NCI-H2029 treated with DMSO at 0.1 percent for 48 hours (cell line): ENCODE measurements at places on chromosomes 4 and X.
A peak's percentile ranks its signal among the peaks of the same experiment; 100 is the strongest.

DNA sequence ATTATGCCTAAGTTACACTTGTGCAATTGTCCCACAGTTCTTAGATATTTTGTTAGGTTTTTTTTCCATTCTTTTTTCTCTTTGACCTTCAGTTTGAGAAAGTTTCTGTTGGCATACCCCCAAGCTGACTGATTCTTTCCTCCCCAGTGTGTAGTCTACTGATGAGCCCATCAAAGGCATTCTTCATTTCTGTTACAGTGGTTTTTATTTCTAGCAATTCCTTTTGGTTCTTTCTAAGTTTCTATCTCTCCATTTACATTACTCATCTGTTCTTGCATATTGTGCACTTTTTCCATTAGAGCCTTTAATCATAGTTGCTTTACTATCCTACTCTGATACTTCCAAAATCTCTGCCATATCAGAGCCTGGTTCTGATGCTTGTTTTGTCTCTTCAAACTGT lies 31.9 kb downstream of the CASP6 start:
- no peak for DNase-seq

- no peak for DNase-seq
Observed at GRCh38 chrX:6311540-6311939, 82.9 kb upstream of the NLGN4X start.

- no peak for DNase-seq
Observed at GRCh38 chrX:46256875-46257274, 288.3 kb downstream of the ZNF674 start.

DNA sequence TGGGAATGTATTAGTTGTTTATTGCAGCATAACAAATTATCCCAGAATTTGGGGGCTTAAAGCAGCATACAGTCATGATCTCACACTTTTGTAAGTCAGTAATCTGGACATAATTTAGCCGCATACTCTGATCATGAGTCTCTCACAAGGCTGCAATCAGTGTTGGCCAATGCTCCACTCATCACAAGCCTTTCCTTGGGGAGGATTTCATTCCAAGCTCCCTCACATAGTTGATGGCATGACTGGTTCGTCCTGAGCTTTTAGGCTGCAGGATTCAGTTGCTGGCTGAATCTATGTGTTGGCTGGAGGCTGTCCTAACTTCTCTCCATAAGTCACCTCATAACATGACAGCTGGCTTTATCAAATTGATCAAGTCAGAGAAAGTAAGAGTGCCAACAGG lies 1568.6 kb upstream of the PCDH7 start:
- no peak for DNase-seq

DNA sequence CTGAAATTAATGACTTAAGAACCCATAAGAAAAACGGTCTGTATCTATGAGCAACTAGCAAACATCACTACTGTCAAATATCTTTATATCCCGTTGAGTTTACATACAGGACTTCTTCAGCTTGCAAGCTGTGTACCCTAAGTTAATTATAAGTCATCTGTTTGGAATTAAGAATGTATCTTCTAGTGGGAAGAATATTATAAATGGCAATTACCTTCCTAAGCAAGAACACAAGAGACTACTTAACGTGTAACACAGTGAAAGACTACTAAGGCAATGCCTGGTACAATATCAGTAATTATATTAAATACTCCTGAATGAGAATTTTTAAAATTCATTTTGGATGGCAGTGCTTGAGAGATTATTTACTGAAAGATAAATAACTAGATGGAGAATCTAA lies 58.5 kb downstream of the ADGRA3 start:
- DNase-seq = no peak

DNA sequence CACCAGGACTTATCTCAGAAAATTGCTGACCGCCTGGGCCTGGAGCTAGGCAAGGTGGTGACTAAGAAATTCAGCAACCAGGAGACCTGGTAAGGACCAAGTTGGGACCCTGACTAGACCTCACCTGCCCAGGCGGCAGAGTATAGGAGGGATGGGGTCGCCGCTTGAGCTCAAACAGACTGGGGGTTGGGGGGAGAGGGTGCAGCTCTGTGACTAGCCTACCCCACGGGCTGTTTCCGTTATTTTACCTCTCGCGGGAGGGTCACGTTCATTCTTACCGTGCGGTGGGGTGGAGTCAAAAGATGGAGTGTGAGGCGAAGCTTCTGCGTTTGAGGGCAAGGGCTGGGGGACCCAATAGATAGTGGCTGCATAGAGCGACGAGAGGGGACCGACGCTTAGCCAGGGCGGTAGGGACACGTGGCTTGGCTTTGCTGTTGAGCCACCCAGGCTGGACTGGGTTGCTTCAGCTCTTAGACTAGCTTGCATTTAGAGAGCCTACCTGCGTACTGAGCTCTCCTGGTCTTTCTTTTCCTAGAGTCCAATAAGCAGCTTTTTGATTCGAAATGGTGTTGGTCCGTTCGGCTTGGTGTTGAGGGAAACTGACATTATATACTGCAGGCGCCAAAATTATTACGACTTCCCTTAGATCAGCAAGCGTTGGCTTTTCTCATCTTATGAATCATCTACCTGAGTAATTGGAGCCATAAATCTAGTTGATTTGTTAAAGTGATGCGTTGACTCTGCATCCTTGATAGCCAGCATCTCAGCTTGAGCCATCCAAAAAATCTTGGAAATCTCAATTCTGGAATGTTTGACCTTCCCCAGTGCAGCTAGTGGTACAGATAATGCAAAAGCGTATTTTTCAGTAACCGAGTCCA lies 591 bp downstream of the PRPS1 start:
- no peak for DNase-seq

- no peak for DNase-seq
Observed at GRCh38 chrX:9335251-9335650, 129.6 kb upstream of the TBL1X start.

DNA sequence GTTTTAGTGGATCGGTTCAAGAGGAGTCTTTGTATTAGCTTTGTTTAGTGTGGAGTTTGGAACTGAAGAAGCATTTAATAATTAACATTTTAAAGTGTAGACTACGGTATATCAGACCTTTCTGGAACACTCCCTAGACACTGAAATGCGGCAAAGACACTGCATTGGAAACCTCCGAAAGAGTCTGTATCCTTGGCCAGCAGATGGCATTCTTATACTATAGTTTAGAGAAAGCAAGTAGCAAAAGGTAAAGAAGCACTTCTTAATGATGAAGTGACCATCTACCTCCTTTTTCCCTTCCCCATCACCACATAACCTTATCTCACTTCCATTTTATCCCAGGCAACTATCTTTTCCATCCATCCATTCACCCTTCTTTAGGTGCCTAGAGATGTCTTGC lies 7.6 kb downstream of the FABP2 start:
- DNase-seq = no peak

DNA sequence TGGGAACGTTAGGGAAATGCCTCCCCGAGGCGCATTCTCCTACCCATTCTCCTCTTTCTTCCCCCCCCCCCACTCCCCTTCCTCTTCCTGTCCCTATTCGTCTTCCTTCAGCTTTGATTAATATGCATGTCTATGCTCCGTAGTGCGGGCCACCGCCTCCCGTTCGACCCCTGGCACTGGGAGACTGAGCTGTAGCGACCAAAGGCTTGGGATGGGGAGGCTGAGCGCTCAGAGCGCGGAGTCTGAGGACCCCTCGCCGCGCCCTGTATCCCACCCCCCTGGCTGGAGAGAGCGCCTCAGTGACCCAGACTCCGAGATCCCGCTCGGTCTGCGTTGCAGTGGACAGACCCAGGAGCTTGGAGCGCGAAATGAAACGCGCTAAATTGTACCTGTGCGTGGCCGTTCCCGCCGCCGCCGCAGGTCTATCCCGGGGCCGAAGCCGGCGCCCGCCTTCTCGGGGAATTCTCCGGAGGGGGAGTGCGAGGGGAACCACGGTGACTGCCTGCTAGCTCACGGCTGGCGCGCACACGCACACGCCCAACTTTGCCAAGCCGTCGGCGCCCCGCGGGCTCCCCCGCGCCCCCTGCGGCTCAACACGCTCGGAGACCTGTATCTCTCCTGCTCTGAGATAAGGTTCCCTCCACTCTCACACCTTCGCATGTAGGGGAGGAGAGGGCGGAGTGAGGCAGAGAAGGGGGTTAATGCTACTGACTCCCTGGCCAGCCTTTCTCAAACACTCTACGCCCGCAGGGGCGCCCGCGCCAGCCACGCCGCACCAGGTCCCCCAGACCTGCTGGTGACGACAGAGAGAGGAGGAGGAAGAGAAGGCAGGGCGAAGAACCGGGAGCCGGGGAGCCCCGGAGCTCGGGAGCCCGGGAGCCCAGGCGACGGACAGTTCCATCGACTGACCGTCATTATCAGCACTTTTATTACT lies 1.5 kb upstream of the PTCHD1 start:
- DNase-seq = no peak

- DNase-seq = no peak
Observed at GRCh38 chrX:102765217-102765616, 44.7 kb downstream of the GPRASP3 start.

DNA sequence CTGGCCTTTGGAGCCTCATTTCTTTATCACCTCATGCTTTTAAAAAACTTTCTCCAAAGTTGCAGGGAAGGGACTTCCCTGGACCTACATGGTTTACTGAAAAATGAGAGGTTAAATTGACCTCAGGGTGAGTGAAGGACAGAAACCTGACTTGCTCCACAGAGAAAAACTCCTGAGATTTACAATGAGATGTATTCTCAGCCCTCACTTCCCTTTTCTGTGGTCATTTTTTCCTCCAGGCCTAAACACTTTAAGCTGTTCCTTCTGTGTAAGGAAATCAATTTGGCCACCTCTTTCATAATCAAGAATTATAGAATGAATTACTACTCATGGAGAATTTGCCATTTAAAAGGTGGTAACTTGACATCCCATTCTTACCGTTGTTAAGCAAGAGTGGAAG lies 77.9 kb downstream of the HPGD start:
- no peak for DNase-seq

- DNase-seq = no peak
Observed at GRCh38 chr4:89954906-89955695, 60.4 kb downstream of the MMRN1 start.

- peak; percentile 6 for DNase-seq
Observed at GRCh38 chr4:68375667-68376559, 26.0 kb upstream of the YTHDC1 start.

DNA sequence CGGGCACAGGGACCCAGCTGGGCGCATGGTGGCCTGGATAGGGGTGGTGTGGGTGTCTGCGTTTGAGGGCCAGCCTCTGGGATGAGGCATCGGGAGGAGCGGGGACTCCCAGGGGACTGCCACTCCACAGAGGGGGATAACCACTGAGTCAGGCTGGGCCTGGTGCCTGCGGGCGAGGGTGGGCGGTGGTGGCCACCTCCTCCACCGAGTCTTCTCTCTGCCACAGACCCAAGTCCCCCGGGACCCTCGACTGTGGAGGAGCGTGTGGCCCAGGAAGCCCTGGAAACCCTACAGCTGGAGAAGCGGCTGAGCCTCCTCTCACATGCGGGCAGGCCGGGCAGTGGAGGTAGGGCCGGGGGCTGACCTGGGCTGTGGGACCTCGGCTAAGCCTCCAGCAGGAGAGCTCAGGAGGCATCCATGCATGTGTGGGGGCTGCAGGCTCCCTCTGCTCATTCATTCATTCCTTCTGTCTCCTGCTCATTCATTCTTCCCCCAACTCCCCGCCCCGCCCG lies 26.4 kb downstream of the DOK7 start:
- no peak for DNase-seq

GRCh38 chrX:115264009-115264408 lies 25.5 kb upstream of the LUZP4 start:
- no peak for DNase-seq

DNA sequence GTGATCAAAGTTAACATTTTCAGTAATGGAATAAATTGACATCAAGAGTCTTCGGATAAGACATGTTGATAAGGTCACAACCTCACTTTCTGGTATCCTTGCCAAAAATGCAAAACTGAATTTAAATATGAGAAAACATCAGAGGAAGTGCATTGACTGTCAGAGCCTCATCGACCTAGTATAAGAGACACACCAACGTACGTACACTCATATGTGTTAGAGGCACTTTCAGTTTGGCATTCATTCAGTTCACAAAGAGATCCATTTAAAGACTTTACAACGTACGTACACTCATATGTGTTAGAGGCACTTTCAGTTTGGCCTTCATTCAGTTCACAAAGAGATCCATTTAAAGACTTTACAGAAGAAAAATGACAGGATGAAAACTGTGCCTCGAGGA lies 280.3 kb downstream of the INPP4B start:
- DNase-seq = peak; percentile 68

GRCh38 chr4:147090486-147090885 lies 144.8 kb upstream of the TTC29 start:
- no peak for DNase-seq

GRCh38 chr4:1209821-1210220 lies 37.4 kb upstream of the SPON2 start:
- no peak for DNase-seq

DNA sequence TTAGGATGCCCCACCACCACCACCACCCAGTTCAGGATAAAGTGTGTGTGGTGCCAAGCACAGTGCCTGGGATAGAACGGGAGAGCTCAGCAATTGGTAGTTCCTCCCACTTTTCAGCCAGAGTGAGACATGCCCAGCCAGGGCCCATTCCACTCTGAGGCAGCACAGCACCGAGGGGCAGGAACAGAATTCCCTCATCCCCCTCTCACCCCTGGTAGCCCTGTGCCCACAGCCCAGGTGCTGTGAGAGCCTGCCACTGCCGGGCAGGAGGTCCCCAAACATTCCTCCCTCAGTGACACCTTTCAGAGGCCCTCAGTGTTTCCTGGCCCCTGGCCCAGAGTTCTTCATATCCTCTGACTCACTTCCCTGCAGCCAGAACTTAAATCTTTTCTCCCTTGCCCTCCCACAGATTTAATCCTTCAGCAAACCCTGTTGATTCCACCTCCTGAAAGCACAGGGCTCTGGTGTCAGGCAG lies 8.1 kb downstream of the RIPPLY1 start:
- no peak for DNase-seq

GRCh38 chr4:26619784-26620183 lies 35.9 kb downstream of the TBC1D19 start:
- DNase-seq = no peak

DNA sequence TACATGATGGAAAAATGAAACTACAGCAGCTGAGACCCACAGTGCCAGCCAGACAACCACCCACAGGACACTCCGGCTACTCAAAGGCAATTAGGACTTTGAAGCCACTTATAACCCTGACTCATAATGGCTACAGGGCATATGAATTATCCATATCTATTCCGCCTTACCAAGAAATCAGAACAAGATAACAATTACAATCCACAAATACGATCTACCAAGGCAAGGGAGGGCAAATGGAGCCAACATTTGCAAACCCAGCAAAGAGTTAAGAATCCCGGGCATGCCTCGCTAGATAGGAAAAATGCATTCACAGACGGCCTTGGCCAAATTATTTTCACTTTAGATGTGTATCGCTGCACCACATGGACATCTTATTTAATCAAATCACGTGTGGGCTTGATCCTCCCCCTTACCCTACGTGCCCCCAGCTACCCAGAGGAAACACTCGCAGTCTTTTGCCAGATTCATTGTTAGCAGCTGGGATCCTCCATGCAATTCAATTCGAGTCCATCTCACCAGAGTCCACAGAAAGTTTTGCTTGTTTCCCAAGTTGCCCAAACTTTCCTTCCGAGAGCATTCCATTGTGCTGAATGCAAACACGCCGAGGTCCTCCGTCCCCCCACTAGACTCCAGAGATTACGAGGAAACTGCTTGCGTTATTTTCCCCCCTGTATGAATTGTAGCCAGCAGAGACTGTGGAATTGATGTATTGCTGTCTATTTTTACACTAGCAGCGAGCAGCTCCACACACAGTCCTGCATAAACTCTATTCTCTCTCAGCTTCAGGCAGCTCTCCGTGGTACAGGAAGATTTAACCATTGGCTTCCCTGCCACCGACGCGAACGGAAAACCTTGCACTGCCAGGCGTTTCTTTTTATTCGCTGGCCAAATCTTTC lies 1.2 kb downstream of the PPARGC1A start:
- DNase-seq = peak; percentile 52

GRCh38 chr4:163923092-163923491 lies 428.6 kb downstream of the TMA16 start:
- no peak for DNase-seq

GRCh38 chr4:184448821-184449220 lies 25.5 kb downstream of the IRF2 start:
- peak; percentile 16 for DNase-seq
